ENCODE measurements at places on chromosomes 2 and 18.

DNA sequence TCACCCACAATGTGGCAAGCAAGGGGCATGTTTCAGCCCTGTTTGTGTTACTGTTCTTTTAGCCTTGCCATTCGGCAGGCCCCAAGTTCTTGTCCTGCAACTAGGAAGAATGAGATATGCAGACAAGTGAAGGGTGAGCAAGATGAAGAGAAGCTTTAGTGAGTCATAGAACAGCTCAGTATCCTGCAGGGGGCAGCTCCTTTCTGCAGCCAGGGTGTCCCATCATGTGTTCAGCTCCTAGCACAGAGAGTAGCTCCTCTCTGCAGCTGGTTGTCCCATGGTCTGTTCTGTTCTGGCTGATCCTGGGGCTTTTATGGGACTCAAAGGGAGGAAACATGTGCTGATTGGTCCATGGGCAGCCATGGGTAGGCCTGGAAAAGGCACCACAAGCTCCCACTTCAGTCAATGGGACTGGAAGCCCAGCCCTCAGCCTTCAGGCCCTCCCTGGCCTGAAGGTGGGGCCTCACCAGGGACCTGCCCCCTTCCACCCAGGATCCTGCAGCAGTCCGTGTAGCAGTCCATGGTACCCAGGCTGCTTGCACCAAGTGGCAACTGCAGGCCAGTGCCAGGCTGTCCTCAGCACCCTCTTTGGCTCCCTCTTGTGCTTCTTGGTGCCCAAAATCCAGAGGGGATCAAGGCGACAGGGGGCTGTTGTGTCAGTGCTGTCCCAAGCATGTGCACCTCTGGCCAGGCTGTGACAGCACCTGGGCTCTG is 326.4 kb downstream of the NR4A2 start:
- no peak for DNase-seq

GRCh38 chr2:44942304-44943030 is 965 bp downstream of the SIX3 start:
- DNase-seq: no peak

GRCh38 chr18:62196980-62197379 is 9.9 kb downstream of the RELCH start:
- DNase-seq: no peak

DNA sequence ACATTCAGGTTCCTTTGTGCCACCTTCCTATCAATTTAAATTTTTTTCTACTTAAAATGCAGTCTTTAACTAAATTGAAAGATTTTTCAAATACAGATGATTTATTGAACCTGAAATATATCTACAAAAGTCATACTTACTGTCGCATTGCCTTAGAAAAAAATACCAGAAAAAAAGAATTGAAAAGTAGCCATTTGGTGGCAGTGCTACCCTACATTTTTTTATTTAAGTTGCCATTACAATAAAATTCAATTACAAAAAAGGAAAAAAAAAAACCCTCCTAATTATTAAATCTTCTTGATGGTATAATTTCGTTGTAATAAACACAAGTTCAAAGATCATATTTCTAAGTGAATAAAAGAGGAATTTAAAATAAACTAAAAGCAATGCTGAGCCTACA is 43.4 kb downstream of the DSC3 start:
- peak; percentile 8 for DNase-seq

GRCh38 chr2:204791230-204791629 is 246.0 kb downstream of the PARD3B start:
- DNase-seq: no peak
